NCI-H2107 (cell line): ENCODE measurements at places on chromosomes 11 and 22.

- no peak for DNase-seq
Observed at GRCh38 chr11:91100427-91100826, 877.6 kb upstream of the CHORDC1 start.

GRCh38 chr11:111088847-111089355 lies 156.6 kb upstream of the POU2AF2 start:
- no peak for DNase-seq

- no peak for DNase-seq
Observed at GRCh38 chr22:27554106-27554811, 247.3 kb downstream of the MN1 start.

- no peak for DNase-seq
Observed at GRCh38 chr22:20427945-20428417, 9.6 kb downstream of the SCARF2 start.

DNA sequence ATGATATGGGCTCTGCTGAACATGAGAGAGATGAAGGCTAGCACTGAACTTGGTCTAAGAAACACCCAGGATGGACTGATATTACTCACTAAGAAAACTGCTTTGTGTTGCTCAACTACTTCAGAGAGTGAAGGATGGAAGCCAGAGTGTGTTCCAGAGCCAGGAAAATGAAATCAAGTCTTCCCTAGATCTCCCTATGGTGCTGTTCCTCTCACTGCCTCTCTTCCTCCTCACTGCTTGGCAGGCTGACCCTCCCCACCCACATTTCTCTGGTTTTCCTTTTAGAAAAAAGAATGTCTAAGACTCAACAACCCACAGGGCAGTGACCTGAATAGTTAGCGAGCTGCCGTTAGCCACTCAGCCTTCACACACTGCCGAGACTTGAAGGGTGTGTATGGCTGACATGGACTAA lies 65.6 kb downstream of the CCDC81 start:
- no peak for DNase-seq

DNA sequence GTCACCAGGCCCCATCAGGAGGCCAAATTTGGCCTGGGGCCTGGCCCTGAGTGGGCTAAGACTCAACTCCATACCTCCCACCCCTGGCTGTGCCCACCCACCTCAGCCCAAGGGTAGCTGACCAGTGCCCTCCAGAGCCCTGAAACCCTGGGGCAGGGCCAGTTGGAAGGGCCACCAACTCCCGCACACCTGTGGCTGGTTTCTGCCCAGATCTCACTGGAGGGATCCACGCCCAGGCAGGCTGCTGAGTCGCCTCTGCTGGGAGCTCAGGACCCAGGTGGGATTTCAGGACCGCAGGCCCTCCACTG lies 8.9 kb upstream of the PIM3 start:
- DNase-seq: no peak

- DNase-seq: no peak
Observed at GRCh38 chr11:13216019-13216710, 61.4 kb upstream of the BMAL1 start.

- no peak for DNase-seq
Observed at GRCh38 chr11:44120169-44120568, 24.7 kb downstream of the EXT2 start.

DNA sequence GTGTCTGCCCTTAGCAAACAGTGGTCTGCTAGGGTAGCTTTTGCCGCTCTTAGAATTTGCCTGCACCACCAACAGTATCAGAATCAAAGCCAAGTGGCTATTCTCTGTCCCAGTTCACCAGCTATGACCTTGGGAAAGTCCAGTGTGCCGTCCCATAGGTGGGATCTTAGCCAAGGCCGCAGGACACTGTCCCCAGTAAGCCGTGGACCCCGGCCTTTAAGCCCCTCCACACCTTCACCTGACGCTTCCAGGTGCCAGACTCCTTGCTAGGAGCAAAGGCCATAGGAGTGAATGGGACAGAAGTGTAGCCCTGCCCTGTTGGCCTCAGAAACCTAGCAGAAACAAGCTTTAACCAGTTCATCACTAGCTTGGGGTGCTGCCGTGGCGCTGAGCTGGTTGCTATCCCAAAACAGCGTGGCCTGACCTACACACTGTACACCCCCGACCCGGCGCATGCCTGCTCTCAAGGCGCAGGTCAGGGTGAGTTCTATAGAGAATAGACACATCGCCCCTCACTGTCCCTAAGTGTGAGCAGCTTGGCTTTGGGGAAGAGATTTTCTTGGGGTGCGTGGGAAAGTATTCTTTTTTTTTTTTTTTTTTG lies 4.5 kb downstream of the FADD start:
- DNase-seq: no peak

DNA sequence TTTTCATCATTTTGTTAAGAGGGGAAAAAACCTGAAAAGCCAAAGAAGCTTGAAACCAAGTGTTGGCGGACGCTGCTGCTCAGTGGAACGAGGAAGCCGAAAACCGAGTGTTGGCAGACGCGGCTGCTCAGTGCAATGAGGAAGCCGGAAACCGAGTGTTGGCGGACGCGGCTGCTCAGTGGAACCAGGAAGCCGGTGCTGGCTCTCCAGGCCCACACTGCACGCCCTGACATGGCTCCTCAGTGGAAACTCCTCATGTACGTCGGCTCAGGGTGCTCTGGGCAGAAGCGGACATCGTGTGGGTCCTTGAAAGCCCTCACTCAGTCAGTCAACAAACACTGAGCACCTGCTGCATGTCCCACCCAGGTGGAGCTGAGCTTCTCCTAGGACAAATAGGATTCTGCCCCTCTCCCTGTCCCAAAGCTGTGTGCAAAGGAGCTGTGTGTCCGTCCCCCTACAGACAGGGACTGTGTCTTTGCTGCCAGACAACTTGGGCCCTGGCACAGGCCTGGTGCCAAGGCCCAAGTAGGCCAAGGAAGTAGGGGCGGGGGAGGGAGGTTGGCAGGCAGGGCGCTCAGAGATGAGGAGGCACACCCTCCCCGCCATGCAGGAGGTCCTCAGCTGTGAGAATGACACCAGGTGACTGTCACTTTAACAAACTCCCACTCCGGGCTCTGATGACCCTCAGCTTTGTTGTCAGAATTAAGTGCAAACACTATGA lies 37.3 kb downstream of the PHF21B start:
- DNase-seq: no peak

DNA sequence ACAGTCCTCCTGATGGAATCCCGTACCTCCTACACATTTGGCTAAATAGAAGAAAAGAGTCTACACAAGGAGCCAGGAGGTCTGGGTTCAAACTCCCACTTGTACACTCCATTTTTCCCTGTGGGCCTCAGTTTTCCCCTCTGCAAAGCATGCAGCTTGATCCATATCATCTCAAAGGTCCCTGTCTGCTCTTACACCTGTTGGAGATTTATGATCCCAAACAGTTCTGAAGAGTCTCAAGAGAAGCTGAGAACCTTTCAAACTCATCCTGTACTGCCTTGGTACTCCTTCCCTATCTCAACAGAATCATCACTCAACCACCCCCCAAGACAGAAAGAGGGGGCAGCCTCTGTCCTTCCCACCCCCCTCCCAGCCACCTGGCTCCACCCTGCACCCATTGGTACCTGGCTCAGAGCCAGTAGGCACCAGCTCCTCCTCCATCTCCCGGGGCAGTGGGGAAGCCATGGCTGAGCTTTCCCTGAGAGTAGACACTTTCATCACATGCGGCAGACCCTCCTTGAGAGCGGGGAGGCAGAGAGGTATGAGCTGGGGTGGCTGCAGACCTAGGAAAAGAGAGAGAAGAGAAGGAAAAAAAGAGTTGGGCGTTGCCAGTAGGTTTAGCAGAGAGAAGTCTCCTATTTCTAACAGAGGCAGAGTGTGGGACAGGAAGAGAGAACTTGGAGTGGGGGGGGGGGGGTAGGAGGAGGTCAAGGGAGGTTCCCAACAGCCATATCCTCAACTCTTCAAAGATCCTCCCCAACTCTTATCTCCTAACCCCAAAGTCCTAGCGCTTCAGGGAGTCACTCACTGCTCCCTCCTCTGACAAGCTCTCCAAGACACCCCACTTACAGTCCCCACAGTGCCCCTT lies 3.1 kb downstream of the TNKS1BP1 start:
- no peak for DNase-seq

DNA sequence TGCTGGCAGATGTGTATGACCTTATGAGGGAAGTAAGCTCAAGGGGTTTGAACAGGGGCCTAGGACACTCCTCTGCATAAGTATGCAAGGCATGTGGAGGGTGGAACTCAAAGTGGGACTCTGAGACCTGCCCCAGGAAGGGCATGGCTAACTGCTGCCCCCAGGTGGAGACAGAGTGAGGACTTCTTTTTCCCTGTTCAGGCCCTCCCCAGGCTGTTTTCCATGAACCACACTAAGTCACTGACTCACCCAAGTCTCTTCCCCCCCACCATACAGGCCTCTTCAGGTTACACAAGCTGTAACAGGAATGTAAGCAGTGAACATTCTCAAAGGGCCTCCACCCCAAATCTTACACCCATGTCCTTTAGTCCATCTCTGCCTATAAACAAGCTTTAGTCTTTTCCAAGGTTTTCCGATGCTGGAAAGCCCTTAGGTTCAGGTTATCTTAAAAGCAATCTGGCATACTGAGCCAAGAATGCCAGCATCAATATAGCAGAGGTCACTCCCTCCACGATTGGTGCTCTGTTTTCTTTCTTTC lies 13.1 kb downstream of the EEF1G start:
- DNase-seq: peak; percentile 53

GRCh38 chr22:22748297-22748743 lies 103.9 kb downstream of the GGTLC2 start:
- no peak for DNase-seq

DNA sequence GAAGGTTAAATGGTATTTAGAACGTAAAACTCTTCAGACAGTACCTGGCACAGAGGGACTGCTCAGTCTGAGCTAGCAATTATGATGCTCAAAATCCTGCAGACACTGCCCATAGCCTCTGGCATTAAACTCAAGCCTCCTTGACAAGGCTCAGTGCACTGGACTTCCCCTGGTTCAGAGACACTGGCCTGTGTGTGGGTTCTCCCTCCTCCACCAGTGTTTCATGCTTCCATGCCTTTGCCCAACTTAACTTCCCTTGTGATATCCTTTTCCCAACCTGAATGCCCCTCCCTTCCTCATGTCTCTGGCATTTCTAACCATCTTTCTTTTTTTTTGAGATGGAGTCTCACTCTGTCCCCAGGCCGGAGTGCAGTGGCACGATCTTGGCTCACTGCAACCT lies 9.1 kb downstream of the LTBP3 start:
- no peak for DNase-seq

DNA sequence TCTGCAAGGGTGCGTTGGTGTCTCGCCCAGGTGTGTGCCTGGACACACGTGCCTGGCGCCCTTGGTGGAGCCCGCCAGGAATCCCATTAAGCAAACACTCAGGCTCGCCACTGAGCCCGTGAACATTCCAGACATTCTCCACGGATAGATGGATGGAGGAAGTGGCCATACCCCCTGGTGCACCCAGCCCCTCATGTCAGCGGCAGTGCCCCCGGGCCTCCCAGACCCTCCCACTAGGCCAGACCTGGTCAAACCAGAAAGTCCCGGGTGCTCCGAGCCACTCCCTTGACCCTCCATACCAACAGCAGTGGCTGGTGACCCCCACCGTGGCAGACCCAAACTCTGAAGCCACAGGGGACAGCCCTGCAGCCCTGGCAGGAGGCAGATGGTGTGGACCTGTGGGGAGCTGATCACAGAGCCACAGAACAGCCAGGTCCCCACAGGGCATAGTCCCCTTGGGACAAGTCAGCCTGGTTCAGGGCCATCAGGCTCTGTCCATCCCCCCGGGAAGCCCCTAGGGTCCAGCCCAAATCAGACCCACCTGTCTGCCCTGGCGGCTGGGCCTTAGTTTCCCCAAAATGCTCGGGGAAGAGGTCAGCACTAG lies 1.9 kb downstream of the EPS8L2 start:
- DNase-seq: no peak

GRCh38 chr11:16790486-16791190 lies 52.2 kb downstream of the C11orf58 start:
- DNase-seq: no peak

- peak; percentile 84 for DNase-seq
Observed at GRCh38 chr11:75639762-75640181, 29.1 kb downstream of the MAP6 start.

DNA sequence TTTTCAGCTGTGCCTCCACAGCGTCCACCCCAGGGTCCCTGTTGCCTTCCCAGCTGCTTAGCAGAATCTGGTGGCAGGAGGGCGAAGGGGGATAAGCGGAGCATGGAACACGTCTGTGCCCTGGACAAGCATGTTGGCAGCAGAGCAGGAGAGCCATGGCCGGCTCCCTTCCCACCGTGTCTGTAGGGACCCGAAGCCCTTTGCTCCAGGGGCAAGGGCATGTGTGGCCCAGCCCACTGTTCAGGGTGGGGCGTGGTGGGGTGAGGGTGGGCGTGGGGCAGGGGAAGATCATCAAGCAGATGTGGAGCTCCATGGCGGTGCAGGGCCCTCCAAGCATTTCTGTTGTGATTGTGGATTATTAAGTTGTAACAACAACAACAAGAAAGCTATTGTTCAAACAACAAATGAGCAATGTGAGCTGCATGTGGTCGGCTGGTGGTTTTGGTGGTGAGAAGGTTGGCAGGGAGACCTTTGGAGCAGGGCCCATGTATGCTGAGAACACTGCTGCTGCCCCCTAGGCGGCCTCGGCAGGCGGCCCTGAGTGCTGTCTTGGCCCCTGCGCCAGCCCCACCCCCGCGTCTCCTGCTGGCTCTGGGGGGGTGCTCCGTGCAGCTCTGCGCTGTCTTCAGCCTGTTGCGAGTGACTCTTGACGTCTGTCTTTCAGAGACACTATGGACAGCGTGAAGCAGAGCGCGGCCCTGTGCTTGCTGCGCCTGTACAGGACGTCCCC lies 50.9 kb downstream of the AP2A2 start:
- no peak for DNase-seq

DNA sequence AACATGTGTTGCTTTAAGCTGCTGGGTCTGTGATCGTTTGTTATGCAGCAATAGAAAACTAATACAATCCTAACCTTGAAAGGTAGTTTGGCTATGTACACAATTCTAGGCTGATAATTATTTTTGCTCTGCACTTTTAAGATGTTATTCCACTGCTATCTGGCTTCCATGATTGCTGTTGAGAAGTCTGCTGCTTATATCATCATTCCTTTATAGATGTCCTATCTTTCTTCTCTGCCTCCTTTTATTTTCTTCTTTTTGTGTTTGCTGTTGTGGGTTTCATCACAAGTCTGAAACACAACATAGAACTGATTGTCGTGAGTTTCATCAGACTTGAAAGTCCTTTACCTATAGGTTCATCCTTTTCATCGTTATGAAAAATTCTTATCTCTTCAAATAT lies 24.1 kb downstream of the FXYD6 start:
- DNase-seq: no peak

DNA sequence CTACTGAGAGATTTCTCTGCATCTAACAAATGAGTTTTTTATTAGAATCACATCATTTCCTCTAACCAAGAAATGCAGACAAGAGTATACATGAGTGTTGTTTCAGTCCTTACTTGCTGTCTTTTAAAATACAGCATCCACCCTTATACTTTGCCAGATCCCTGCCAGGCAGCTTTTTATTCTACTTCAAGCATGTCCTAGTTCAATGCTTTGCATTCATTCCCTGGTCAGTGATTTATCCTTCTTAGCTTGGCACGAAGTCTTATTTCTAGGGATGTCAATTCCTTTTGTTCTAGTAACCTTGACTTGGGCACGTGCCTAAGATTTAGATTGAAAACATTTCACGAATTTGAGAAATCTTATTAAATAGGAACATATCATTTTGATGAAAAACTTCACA lies 307.2 kb upstream of the MPPED2 start:
- no peak for DNase-seq
